Smooth muscle cell of the umbilical artery (primary cell): ENCODE measurements at places on chromosomes 11 and 22. TPM values are rescaled to one million over a fixed set of nuclear protein-coding genes. Genes with fewer than 3 reads are reported as not detected.

The TMPRSS4 gene
- not detected in 2 replicates for total RNA-seq

The FOLH1 gene
- not detected in 2 replicates for total RNA-seq

The ART1 gene
- total RNA-seq, result not detected in 2 replicates

The SAA2 gene
- total RNA-seq, result 0.30 TPM in 1 of 2 replicates, not detected in the other

The GLYATL2 gene
- total RNA-seq, result 0.97 and 1.8 TPM in 2 replicates

The OR5B3 gene
- total RNA-seq, result not detected in 2 replicates

The TSPAN18 gene
- 0.14 and 0.30 TPM in 2 replicates for total RNA-seq

The RIN1 gene
- total RNA-seq, result 8.3 and 19.2 TPM in 2 replicates

The HDHD5 gene
- total RNA-seq, result 28.0 and 33.3 TPM in 2 replicates

The RBM4 gene
- 92.7 and 93.8 TPM in 2 replicates for total RNA-seq

The KDM4E gene
- total RNA-seq, result not detected in 2 replicates

The SCGB2A2 gene
- total RNA-seq, result not detected in 2 replicates

The ENDOD1 gene
- 79.0 and 98.1 TPM in 2 replicates for total RNA-seq

The C11orf24 gene
- total RNA-seq, result 40.1 and 66.5 TPM in 2 replicates

The GUCY1A2 gene
- total RNA-seq, result under 0.01 and 0.18 TPM in 2 replicates

The PKDREJ gene
- total RNA-seq, result under 0.01 TPM in 1 of 2 replicates, not detected in the other

The CSF2RB gene
- under 0.01 and 0.05 TPM in 2 replicates for total RNA-seq

The TMEM126B gene
- 52.2 and 63.0 TPM in 2 replicates for total RNA-seq

The KCNQ1OT1 gene
- 5.0 and 6.1 TPM in 2 replicates for total RNA-seq
